ENCODE measurements at places on chromosomes 11 and 22.

DNA sequence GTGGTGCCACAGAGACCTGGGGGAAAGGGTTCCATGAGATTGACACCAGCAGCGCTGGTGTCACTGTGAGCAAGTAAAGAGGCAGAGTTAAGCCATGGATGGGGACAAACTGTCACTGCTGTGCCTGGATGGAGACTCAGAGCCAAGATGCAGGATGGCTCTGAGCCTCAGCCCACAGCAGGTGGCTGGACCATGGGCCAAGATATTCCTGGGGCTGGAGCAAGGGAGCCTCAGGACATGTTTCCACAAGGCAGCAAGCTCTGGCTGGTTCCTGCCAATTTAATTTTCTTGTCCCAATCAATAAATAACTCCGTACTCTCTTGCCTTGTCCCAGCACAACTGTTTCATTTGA lies 23.0 kb downstream of the MYO18B start:
- no peak for DNase-seq

GRCh38 chr11:125750629-125751028 lies 4.5 kb downstream of the PATE1 start:
- DNase-seq = no peak

DNA sequence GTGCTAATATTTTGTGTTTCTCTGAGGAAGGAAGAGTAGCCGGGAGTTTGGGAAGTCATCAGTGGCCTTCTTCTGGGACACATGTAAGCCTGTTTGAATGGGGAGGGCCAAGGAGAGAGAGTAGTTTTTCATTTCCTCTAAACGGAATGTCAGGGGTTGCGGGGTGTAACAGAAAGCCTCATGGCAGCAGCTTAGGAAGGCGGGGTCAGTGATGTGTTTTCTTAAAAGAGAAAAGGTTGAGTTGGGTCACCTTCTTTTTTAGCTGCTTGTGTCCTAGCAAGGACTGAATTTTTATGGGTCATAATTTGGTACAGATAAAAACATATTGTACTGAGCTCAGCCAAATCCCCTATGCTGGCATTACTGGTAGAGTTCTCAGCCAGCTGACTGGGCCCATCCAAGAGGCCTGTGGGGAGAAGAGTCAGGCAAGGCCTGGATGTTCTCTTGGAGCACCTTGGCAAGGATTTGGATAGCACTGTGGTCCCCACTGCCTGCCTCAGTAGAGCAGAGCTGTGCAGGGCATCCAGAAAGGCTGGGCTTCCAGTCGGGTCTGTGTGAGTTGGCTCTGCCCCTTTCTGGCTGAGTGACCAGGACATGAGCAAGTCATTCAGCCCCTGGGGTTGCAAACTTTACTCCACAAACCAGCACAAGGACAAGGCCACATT lies 29.4 kb upstream of the NAV2 start:
- no peak for DNase-seq

GRCh38 chr11:13875643-13876042 lies 86.9 kb upstream of the SPON1 start:
- no peak for DNase-seq

DNA sequence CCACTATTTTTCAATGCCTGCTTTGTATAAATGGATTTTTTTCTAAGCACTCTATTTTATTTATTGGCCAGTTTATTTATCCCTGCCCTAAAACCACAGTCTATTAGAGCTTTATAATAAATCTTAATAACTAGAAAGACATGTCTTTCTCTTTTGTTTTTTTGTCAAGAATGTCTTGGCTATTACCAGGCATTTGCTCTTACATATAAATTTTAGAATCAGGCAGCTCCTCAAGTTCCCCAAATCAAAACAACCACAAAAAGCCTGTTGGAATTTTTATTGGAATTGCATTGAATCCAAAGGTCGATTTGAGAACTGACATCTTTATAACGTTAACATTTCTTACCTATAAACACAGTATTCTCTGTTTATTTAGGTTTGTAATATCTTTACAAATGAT lies 85.8 kb upstream of the SC5D start:
- DNase-seq = no peak

DNA sequence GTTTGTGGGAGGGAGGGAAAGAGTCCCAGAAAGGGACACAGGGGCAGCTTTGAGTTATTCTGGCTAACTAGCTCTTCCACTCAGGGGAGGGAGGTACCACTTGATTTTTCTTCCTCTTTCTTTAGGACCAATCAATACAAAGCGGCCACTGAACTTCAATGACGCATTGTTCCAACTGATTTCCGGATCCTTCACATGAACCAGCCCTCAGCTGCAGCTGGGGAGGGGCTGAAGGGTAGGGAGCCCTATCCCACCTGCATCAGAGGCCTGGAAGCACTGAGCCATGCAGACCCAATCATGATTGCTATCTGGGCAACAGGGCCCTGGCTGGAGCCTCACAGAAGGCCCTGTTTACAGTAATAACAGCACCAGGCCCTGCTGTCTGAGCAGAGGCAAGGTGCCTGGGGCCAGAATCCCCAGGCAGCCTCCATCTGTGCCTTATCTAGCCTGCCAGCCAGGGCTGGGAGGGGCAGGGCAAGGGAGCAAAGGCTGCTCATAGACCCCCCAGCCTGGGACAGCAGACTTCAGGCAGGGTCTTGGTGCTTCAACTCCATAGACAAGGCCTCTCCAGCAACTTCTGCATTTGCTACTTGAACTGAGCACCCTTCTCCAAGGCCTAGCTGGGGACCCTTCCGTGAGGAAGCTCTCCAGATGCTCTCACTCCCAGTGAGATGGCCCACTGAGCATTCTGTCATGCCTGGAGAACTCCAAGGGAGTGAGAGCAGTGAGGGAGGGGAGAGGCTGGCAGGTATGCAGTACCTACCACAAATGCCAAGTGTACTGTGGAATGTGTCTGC lies 22.5 kb downstream of the CLPB start:
- peak; percentile 55 for DNase-seq

DNA sequence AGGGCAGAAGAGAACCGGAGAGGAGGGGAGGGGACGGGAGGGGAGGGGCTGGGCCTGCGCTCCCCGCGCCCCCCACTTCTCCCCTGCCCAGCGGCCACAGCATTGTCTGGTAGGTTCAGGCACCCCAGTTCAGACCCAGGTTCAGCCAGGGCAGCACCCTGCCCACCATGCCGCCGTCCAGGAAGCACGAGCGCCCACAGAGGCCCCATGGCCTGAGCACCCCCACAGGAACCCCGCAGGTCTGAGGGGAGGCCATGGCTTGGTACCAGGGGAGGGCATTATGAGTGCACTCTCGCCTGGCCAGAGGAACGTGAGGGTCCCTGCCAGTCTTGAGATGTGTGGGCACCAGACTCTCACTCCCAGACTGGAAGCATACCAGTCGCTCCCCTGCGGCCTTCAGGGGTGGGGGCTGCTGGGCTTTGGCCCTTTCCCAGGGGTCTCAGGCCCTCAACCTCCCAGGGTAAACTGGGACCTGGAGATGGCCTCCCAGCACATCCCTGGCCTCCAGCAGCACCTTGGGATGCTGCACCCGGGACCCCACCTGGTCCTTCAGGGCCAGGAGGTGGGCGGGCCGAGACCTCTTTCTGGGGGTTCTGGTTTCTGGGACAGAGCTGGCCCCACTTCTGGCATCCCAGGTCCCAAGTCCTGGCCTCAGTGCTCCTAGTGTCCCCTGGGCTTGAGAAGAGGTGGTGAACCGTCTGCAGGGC lies 597 bp upstream of the PLXNB2 start:
- DNase-seq = no peak

- peak; percentile 73 for DNase-seq
Observed at GRCh38 chr11:44927174-44927661, 23.5 kb downstream of the TP53I11 start.

GRCh38 chr22:33842006-33842354 lies 78.3 kb downstream of the LARGE1 start:
- DNase-seq = no peak

All from GM10248 (cell line).